T-helper 17 cell (primary cell): ENCODE measurements at places on chromosomes 3 and 15.

DNA sequence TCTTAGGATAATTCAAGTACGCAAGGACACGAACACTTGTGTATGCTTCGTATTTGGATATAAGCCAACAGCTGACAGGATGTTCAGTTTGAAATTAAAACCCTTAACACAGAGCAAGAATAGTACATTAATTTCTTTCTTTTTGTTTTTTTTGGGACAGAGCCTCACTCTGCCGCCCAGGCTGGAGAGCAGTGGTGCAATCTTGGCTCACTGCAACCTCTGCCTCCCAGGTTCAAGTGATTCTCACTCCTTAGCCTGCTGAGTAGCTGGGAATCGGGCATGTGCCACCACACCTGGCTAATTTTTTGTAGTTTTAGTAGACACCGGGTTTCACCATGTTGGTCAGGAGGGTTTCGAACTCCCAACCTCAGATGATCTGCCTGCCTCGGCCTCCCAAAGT is 32.4 kb downstream of the TOMM70 start:
- no peak for DNase-seq

GRCh38 chr3:63179862-63180522 is 98.1 kb upstream of the SYNPR start:
- DNase-seq = no peak

DNA sequence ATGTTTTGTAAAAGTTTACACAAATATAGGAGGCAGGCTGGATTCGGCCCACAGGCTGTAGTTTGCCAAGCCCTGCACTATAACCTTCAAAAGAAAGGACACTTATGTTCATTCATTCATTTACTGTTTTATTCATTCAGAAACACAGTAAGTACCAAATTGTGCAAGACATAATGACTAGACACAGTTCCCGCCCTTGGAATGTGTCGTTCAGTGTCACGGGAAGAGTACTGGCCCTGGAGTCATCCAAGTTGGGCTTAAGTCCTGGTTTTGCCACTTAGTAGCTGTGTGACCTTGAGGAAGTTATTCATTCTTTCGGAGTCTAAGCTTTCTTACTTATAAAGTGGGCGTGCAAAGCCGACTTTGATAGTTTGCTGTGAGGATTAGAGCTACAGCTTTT is 22.0 kb downstream of the COLQ start:
- DNase-seq = no peak

- no peak for DNase-seq
Measured at GRCh38 chr15:30885814-30886213, 17.9 kb upstream of the FAN1 start.

GRCh38 chr3:166195808-166196207 is 358.6 kb upstream of the BCHE start:
- no peak for DNase-seq

DNA sequence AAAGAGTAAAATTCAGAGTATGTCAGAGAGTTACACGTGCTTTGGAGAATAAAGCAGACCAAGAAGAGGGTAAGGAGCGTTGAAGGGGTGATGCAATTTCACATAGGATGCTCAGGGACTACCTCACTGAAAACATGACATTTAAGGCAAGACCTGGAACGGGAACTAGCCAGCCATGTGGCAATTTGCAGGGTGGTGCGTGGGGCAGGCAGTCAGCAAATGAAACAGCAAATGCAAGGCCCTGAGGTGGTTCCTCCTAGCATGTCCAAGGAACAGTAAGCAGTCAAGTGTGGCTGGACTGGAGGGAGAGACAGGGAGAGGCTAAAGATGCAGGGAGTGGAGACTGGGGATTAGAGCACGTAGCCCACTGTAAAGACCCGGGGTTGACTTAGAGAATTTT is 146.1 kb upstream of the LPP start:
- DNase-seq = no peak

- no peak for DNase-seq
Measured at GRCh38 chr3:9021271-9022009, 58.2 kb upstream of the RAD18 start.

DNA sequence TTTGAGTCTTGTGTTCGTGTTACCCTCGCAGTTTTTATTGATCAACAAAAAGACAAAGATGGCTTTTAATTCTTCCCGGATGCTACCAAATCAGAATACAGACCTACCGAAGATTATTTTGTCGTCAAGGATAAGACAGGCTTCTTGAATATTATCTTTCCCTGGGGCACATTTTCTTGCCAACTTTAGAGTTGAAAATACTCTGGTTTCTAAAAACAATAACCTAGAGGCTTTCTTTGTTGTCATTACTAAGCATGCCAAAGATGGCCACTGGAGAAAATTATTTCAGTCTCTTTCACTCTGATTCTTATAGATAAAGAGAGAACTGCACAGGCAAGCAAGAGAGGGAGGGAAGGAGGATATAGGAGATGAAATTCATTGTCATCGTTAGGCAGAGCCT is 33.9 kb downstream of the OXNAD1 start:
- no peak for DNase-seq

GRCh38 chr3:58683001-58683458 is 16.5 kb upstream of the FAM3D start:
- DNase-seq = no peak

DNA sequence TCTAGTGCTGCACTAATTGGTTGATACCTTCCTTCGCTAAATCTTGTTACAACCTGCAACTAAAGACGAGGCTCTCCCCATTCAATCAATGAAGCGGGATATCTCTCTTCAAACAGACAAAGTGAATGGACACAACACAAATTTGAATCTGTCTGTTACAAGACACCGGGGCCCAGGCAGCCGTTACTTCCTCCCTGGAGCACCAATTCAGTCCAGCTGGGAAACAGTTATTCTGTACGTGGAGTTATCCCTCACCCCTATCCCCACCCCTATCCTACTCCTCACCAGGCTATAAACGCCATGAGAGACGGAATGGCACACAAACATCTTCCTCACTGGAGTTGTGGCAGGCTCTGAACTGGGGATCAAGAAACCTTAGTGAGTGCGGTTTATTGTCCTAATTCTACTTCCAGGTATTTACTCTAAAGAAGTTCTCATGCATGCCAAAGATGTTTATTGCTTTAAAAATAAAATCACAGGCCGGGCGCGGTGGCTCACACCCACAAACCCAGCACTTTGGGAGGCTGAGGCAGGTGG is 181.8 kb downstream of the FOXP1 start:
- DNase-seq = no peak

DNA sequence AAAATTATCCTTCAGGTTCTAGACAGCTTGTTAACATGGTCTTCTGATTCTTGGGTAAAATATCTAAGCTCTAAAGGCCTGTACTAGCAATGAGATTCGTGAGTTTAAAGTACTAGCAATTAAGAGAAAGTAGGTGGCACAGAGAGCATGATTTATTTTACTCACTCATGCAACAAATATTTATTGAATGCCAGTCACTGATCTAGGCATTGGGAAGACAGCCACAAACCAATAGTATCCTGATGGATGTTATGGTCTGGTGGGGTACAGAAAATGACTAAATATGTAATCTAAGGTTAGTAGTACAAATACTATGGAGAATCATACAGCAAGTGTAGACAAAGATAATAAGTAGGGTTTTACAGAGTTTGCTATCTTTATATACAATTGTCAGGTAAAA is 751.3 kb downstream of the ZNF385D start:
- no peak for DNase-seq

GRCh38 chr3:179196098-179196497 is 47.9 kb downstream of the PIK3CA start:
- no peak for DNase-seq

DNA sequence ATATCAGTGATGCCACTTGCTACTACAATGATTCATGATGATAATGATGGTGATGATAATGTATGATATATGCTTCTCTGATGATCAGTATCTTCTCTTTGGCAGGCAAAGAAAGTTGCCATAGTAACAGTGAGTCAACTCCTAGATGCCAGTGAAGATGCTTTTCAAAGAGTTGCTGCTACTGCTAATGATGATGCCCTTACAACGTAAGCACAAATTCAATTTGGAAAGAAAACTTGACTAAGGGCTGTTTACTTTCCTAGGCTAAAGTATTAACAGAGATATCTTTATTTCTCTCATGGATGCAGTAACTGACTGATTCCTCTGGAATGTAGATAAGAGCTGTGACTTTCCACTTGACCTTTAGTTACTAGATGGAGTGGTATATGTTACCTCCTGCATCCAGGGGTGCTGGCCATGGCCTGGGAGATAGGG is 27.8 kb downstream of the ADGRG7 start:
- DNase-seq = no peak

- DNase-seq = no peak
Measured at GRCh38 chr15:25971053-25971452, 107.9 kb upstream of the ATP10A start.

GRCh38 chr3:29889215-29889614 is 608.3 kb downstream of the RBMS3 start:
- no peak for DNase-seq

GRCh38 chr15:94052711-94053110 is 178.7 kb upstream of the MCTP2 start:
- DNase-seq = no peak

DNA sequence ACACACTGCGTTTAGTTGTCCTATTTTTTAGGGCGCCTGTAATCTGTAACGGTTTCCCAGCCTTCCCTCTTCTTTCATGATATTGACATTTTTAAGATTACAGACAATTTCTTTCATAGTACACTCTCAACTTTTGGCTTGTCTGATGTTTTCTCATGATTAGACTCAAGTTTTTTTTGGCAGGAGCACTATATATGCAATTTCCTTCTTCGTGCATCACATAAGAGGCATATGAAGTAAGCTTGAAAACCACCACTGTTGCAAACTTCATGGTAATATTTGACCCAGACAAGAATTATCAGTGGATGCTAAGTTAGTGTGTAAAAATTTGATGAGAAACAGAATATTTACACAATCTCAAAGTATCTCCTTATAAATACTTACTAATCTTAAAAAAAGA is 119.2 kb upstream of the CMC1 start:
- no peak for DNase-seq

DNA sequence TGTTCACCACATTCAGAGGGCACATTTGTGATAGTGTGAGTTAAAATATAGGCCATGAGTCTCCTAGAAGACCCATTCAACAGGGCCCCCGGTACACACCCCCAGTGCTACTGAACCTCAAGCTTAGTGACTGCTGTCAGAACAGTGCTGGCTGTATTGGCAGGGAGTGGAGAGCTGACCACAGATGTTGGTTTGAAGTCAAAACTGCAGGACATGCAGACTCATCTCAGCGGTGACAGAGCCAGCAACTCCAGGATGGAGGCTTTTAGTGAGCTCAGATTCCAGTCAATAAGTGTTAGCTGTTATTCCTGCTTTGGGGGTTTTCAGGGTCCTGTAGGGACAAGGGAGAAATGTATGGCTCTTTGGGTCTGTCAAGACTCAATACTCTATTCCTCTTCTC is 29.1 kb downstream of the PRR20G start:
- no peak for DNase-seq

DNA sequence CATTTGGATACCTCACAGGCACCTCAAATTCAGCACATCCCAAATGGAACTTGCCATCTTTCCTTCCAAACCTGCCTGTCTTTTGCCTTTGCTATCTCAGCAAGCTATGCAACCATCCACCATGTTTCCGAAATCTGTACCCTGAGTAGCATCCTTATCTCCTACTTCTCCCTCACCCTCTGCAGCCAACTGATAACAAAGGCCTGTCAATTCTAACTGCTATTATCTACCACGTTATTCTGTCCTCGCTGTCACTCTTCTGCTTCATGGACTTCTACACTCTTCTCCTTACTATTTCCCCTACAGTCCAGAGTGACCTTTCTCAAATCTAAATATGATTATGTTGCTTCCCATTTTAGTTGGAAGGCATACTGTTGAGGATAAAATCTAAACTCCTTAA is 25.5 kb upstream of the TAFA4 start:
- DNase-seq = no peak

- no peak for DNase-seq
Measured at GRCh38 chr3:5221701-5222100, 34.2 kb downstream of the EDEM1 start.

- DNase-seq = no peak
Measured at GRCh38 chr3:172608575-172608974, 85.3 kb upstream of the TNFSF10 start.

DNA sequence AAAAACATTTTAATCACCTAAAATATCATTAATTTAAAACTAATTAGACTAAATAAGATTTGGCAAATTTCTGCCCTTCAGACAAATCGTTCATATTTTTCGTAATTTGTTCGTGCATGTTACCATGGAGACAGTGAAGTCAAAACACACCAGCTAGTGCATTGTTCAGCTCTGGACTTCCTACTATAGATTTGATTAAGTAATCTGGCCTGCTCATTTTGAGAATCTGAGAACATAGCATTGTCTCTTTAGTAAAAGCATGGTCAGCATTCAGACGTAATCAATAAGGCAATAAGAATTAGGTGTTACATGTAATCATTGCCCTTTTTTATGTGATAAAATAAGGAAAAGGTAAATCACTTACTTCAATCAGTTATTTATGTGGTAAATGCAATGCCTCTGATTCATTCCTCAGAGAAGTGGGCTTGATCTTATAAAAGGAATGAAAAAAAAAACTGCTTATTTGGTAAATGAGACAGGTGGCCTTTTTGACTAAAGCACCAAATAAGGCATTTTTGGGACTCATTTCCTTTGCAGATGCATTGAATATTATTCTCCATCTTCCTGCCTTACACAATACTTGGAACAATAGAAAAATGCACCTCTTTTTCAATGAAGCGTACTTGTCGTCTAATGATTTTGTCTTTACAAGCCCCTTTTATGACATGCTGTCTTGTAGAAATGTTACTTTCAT is 84.5 kb upstream of the FNDC3B start:
- DNase-seq = no peak

DNA sequence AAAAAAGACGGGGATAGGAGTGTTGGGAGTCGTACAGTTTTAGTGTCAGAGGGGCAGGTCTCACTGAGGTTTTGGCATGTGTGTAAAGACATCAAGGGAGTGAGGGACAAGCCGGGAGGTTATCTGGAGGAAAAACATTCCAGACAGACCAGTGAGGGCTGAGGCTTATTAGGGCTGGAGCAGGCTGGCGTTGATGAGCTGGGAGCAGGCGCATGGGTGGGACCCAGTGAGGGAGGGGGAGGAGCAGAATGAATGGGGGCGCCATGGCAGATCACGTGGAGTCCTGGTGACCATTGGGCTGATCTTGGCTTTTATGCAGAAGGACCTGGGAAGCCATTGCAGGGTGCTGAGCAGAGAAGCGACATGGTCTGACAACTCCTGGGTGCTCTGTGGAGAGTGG is 180.2 kb downstream of the SLCO3A1 start:
- DNase-seq = no peak

DNA sequence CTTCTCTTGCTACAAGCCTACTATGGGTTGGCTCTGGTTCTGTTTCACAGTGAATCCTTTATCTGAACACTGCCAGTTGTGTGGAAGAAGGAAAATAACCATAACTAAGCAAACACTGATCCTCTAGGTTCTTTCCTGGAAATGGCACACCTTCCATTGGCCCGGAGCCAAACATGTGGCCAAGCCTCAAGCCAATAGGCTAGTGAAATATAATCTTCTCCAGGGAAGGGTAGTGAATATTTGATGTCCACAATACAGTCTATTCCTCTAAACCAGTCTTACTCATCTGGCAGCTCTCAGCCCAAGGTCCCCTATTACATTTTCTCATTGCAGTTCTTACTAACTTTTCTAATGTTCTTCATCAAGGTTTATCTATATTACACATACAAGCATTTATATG is 921.3 kb downstream of the TUSC7 start:
- no peak for DNase-seq

GRCh38 chr3:102125994-102126368 is 276.7 kb downstream of the NFKBIZ start:
- DNase-seq = no peak
